ENCODE measurements at places on chromosomes 6 and 20.

GRCh38 chr20:22384978-22385377 is 199.4 kb downstream of the FOXA2 start:
- no peak for DNase-seq

- no peak for DNase-seq
Observed at GRCh38 chr6:54366667-54367327, 58.6 kb downstream of the TINAG start.

GRCh38 chr6:14354919-14355572 is 237.5 kb downstream of the CD83 start:
- no peak for DNase-seq

GRCh38 chr6:105192707-105193465 is 13.1 kb upstream of the POPDC3 start:
- DNase-seq, result no peak

DNA sequence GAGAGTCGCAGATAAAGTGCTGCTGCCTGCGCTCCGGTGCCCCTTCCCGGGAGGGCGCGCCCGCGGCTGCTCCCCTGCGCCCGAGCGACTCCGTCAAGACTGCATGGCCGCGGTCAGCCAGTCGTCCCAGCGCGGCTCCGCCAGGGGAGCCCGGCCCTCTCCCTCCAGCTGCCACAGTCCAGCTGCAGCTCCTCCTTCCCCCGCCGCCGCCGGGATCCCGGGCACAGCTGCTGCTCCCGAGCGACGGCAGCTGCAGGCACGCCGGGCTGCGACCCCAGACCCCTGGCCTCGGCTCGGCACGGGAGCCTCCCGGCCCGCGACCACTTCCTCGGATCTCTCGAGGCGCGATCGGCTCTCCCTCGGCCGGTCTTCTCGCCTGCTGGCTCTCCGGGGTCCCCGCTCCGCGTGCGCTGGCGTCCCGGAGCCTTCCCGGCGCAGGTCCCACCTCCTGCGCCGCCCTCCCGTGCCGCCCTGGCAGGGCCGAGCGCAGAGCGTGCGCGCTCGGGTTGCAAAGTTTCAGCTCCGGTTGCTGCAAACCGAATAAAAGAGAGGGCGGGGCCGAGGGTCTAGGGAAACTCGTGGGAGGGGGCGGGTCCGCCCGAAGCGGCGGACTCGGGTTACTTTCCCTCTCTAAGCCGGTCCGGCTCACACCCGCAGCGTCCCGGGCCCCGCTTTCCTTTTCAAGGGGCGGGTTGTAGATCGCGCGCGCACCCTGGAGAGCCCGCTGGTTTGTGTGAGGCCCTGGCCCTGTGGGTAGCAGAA is at the start of gene CNKSR3:
CNKSR3 (minus strand) TSS at position 542 of the 762 bp plus-strand sequence. CDS start 571 bp downstream, outside the sequence.
- DNase-seq, result peak; percentile 59

DNA sequence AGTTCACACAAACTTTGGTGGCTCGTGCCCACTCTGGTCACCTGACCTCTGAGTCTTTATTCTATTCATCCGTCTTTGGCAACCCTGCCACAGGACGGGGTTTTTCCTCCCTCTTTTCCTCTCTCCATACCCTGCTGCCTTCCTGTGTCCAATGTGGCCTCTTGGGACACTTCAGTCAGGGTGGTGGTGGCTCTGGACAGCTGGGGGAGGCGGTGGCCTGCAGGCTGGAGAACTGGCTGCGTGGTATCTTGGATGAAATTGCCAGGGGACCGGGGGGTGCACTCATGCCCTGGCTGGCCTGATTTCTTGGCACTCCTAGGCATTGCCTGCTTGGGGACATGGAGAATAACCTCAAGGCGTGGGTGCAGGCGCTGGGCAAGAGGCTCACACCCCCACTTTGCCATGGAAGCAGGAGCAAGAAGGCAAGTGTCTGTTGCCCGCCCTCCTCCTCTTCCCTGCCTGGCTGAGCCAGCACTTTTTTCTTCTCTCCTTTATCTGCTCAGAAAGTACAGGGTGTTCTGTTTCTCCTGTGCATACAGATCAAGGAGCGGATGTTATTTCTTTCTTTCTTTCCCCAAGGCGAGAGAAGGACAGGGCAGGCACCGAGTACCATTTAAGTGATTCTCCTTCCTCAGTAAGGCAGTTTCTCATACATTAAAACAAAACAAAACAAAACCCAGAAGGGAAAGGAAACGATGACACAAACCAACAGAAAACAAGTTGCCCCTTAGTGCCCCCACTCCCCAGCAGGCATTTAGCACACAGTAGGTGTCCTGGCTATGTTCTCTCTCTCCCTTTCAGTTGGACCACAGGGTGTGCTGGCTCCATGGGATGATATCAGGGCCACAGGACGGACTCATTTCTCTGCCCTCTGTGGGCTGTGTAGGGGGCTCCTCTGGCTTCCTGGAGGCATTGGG is 155.5 kb upstream of the RNF24 start:
- DNase-seq, result no peak

DNA sequence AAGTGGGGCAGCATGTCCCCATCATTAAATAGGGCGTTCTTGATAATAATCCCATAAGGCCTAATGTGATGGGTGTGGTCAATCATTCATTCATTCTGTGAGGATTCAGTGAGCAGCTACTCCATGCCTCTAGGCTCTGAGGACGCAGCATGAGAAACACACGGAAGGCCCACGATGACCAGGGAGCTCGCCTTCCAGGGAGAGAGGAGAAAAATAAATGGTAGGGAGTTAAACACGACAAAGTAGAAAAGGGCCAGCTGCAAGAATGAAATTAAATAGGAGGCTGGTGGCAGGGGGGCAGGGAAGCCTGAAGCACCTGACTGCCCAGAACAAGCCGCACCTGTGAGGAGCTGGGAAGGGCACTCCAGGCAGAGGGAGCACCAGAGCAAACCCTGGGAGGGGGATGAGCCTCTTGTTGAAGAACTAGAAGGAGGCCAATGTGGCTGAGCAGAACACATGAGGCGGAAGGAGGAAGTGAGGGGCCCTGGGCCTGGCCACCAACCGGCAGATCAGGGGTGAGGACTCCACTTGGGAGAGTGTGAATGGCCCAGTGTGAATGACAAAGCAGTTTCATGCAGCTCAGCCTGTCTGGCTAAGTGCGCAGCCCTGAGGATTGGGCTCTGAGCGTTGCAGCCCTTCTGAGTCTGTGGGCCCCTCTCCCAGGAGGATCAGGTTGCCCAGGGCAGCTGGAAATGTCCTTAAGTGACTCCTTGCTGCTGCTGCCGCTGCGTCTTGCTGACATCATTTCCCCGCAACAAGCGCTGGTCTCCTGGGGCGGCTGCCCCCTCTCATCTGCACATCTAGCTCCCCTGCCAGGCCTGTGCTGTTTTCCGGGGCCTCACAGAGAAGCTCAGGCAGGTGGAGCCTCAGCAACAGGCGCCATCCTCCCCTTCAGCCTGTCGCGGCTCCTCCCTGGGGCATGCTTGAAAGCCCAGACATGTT is 99.9 kb downstream of the CDH26 start:
- no peak for DNase-seq

GRCh38 chr6:88135578-88136114 is 30.5 kb downstream of the CNR1 start:
- DNase-seq, result no peak
